ENCODE measurements at places on chromosomes 1 and 21. TPM values are rescaled to one million over a fixed set of nuclear protein-coding genes. Genes with fewer than 3 reads are reported as not detected.

RBM15 gene
- total RNA-seq, result 22.1 TPM

C1orf116 gene
- total RNA-seq, result 128 TPM

TTLL7 gene
- 16.2 TPM for total RNA-seq

CNR2 gene
- total RNA-seq, result 0.06 TPM

NR1I3 gene
- total RNA-seq, result not detected

WDR64 gene
- total RNA-seq, result not detected

ZNF593OS gene
- total RNA-seq, result not detected

PLCH2 gene
- 2.4 TPM for total RNA-seq

SPRR2B gene
- total RNA-seq, result not detected

LCK gene
- total RNA-seq, result 8.3 TPM

PTCH2 gene
- total RNA-seq, result 0.64 TPM

MMP23B gene
- 40.3 TPM for total RNA-seq

CDC42BPA gene
- total RNA-seq, result 41.8 TPM

NUAK2 gene
- 8.8 TPM for total RNA-seq

AGBL4 gene
- not detected for total RNA-seq

All from upper lobe of right lung (tissue), 1 donor.